ENCODE measurements at places on chromosomes 6 and 20.

DNA sequence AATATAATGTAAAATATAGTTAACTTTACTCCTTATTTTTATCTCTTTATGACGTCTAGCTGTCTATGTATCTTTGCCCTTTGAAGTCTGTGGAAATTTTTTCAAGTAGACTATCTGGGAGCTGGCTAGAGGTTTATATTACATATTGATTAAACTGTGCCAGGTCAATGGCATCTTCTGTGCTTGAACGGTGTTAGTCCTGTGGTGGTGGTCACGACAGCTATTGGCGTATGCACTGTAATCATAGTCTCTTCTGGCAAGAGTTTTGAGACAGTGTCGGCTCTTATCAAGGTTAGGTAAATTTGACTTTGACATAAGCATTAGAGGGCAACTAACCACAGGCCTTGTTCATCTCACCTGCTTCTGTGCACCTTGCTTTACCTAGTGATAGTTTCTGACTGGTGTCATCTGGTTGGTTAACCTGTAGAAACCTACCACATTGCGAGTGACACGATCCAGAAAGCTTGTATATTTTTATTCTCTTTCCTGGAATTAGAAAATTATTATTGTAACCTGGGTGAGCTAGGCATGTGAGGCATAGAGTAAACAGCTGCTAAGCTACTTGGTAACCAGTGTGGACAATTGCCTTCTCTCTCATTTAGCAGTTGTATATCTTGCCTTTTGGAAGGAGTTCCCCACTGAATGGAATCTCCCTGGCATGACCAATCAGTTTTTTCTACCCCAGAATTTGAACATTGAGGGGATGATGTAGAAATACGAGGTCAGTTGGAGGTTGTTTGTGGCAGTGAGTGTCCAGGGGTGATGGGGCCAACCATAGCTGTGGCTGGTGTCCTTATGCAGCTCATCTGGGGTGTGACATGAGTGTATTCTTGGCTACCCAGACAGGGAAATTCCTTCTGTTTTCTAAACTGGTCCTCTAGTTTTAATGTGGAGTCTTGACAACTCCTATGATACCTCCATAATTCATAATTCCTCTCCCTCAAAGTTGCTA lies 45.9 kb downstream of the SH3BGRL2 start:
- DNase-seq: no peak

DNA sequence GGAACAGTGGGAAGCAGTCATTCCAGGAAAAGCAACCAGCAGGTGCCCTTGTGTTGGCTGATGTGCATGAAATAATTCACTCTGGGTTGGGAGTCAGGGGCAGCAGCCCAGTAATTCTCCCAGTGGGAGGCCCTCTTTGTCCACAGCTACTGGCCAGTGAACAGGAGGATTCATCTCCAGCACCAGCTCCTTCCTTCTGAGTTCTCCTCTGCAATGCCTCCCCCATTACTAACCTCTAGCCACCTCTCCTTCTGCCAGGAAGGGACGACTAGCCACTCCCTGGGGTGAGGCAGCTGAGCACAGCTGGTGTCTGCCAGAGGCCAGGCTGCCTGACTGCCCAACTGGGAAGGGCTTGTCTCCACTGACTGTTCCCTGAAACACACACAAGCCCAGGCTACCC lies 12.5 kb upstream of the R3HDML start:
- no peak for DNase-seq

GRCh38 chr20:47678536-47678935 lies 106.7 kb downstream of the SULF2 start:
- no peak for DNase-seq

GRCh38 chr6:7827142-7827541 lies 83.4 kb downstream of the TXNDC5 start:
- DNase-seq: peak; percentile 42

- DNase-seq: peak; percentile 44
Observed at GRCh38 chr6:153568628-153569027, 437.5 kb upstream of the RGS17 start.

DNA sequence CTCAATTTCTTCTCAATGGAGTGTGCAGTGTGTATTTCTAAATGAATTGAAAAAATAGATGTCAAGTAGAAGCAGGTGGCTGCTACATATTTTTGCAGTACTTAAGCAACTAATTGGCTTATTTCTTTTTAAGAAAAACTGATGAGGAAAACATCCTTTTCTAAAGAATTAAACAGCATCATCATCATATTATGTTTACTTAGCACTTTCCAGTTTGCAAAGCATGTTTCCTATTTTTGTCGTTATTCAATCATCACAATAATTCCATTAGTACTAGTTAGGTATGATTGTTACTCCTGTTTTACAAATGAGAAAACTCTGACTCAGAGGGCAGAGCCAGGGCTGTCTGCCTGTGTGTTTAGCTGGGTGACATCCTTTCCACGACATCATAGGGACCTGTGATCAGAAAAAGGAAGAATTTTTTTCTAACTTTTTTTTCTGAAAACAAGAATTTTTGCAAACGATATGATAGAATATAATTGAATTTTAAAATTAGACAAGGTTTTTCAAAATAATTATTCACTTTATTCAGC lies 22.7 kb upstream of the BMP6 start:
- DNase-seq: no peak

DNA sequence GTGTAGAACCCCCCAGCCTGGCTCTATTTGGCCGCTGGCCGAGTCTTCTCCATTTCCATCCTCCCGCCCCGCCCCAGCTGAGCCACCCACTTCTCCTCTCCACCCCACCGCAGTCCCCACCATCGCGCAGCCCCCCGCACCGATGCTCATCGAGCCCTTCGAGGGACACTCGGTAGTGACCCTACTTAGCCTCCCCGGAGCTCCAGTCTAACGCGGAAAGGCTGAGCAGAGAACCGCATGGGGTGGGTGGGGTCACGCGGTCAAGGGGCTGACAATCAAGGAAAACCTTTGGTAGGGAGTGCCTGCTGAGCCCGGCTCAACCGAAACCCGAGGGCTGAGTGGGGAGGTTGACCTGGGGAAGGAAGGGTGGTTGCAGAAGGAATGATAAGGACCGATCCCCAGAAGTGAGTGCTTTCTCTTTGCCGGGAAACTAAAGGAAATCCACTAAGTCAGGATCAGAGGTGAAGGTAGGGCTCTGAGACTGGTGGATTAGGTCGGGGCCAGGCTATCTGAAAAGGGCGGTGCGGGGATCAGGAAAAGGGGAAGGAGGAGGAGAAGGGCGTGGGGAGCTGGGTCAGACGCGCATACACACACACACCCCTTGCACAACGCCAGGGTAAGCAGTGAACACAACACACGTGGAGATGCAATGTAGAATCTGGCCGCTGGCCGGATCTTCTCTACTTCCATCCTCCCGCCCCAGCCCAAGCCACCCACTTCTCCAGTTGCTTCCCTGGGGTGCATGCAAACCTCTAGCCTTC lies 49.8 kb downstream of the CPXM1 start:
- DNase-seq: no peak

DNA sequence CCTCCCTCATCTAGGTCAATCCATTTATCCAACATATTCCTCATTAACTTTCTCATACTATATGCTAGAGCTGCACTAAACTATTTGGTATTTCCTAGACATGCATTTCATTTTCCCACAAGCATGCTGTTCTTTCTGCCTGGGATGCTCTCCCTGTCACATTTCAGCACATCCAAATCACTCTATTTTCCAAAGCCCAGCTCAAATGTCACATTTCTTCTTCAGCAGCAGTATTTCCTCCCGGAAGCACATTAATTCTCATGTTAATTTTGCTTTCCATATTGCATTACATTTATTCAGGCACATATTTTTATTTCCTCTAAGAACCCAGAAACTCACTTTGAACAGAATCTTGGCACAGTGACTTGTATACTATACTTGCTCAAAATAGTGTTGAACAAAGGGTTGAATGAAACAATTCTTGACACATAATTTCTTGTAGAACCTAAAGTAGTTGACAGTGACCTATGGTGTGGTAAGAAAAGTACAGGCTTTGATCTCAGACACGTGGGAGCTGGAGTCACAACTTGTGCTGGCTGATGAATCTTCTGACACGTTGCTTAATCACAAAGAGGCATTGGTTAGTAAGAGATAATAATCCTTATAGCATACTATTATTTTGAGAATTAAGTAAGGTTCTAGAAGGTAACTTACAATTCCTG lies 30.8 kb upstream of the CD2AP start:
- DNase-seq: no peak

DNA sequence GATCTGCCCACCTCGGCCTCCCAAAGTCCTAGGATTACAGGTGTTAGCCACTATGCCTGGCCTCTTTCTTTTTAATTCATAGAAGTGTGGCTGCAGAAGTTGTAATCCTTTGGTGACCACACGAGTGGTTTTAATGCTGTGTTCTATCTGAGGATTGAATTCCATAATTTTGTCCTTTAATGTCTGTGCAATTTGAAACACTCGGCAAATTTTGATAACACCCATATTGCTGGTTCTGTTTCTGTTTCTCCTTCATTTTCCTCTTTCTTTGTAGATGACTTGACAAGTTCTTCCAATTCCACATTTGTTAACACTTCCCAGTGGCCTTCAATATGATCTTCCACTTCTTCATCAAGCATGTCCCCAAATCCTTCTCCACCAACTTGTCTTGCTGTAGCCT lies 2.8 kb upstream of the CHMP4B start:
- no peak for DNase-seq

DNA sequence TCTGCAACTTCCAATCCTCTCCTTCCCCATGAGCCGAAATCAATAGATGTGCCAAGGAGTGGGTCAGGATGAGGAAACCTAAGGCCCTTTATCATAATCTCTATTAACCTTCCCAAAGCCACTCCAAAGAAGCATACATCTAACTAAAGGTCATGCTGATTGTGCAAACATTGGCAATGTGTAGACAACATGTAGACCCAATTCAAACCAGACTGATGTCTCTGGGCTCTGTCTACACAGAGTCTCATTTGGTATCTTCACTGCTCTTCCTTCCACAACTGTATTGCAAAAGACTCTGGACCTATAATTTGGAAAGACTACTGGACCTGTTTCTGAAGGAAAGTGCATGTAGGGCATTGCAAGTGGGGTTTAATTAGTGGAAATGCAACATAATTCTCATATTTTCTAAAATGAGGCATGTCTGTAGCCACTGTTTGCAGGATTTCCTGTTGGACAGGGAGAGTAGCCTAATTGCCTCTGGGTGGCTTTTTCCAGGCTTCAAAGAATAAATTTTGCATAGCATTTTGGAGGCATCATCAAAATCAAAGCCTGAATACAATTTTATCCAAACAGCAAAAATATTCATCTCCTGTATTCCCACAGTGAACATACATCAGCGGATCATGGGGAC lies 35.0 kb upstream of the MLIP start:
- DNase-seq: no peak

DNA sequence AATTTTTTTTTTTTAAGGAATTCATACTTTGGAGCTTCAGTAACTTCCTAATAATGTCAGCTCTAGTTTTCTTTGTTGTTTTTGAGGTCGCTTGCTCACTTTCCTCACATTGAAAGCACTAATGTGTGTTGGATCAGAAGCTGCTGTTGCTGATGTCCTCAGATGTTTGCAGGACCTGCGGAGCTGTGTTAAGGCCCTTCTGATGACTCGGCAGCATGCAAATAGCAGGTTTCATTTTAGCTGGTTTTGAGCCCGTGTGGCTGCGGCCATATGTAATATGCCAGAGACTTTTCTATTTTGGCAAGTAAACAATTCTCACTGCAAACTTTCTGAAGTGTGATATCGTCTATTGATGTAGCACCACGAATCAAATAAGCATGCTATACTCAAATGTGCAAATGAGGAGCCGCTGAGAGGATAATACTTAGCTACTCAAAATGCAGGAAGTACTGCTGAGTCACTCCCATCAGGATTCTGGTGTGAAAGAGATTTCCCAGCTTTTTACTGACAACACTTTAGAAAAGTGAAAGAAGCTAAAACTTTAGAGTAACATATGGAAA lies 187.8 kb downstream of the SASH1 start:
- peak; percentile 73 for DNase-seq

- DNase-seq: no peak
Observed at GRCh38 chr6:125834348-125834747, 43.6 kb downstream of the NCOA7 start.

DNA sequence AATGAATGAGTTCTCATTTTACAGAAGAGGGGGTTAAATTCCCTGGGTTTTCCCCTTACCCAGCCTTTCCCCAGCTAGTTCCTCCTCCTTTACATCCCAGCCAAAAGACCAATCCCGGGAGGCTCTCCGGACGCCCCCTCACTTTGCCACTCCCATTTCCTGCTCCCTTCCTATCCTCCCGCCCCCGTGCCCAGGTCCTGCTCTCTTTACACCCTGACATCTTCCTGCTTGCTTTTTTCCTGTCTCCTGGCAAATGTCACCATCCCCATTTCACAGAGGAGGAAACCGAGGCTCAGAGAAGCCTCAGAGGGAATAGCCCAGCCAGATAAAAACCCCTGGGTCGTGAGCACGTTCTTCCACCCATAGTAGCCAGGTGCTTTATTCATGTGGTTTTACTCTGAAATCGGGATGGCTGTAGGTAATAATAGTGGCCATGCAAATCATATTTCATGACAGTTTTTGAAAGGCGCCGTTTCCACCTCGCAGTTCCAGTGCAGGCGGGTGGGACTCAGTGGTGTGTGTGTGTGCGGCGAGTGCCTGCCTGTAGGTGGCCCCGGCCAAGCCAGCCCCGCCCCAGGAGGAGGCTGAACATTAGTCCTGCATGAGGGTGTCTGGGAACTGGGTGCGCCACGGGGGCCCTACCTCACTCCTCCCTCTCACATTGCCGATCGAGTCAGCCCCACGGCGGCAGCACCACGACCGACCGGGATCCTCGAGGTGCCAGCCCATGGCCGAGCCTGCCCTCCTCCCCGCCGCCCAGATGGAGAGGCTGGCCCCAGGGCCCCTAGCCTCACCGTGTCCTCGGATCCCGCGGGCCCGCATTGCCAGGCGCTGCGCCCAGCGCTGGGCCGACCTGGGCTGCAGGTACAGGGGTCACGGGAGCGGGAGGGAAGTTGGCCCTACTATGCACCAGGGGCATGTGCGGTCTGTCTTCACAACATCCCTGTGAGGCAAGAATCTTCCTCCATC lies at the start of gene ARHGAP40:
TSS of gene ARHGAP40 (plus strand) at position 594 of the 969 bp plus-strand sequence.
- DNase-seq: no peak

- DNase-seq: no peak
Observed at GRCh38 chr6:84486526-84486925, 259.1 kb upstream of the CEP162 start.

DNA sequence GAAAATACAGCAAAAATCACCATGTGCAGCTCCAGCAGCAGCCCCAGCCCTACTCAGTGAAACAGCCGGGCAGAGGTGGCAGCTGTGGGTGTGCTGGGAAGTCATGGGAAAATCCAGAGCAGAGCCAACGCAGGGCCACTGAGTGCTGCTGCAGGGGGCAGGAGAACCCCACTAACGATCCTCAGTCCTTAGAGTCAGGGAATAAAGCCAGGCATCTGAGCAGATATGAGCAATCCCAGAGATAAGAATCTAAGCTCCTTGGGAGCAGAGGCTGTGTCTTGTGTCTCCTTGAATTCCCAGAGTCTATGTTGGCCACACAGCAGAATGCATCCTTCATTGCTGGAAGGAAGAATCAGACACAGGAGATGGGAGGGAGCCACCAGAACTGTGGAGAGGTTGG lies 493.1 kb upstream of the MAP3K7 start:
- DNase-seq: peak; percentile 4
